NCI-H1694 treated with DMSO at 0.1 percent for 48 hours (cell line): ENCODE measurements at places on chromosomes 6 and 20.

DNA sequence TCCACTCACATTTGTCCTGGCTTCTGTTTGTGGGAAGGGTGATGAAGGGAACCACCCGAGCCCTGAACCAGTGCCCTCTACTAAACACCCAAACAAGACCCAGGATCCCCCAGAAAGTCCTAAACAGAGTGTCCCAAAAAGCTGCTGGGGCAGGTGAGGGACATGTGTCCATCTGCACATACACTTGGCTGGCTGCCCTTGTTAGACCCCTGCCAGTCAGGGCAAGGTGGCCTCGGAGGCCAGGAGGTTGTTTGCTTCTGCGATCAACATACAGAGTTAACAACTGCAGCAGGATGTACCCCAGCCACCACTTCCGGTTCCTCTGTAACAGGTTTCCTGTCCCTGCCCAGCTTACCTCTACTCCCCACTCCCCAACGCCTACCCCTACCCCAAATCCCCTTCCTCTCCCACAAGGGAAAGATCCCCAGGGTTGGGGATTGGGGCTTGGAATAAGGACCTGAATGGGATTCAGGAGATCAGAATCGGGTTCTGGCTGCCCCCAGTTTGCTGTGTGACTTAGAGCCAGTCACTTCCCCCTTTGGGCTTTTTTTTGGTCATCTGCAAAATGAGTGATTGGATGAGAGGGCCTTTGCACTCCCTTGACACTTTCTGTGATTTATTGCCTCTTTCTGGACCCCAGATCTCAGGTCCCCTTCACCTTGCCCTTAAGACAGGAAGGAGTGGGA lies 13.9 kb downstream of the DEF6 start:
- no peak for DNase-seq

DNA sequence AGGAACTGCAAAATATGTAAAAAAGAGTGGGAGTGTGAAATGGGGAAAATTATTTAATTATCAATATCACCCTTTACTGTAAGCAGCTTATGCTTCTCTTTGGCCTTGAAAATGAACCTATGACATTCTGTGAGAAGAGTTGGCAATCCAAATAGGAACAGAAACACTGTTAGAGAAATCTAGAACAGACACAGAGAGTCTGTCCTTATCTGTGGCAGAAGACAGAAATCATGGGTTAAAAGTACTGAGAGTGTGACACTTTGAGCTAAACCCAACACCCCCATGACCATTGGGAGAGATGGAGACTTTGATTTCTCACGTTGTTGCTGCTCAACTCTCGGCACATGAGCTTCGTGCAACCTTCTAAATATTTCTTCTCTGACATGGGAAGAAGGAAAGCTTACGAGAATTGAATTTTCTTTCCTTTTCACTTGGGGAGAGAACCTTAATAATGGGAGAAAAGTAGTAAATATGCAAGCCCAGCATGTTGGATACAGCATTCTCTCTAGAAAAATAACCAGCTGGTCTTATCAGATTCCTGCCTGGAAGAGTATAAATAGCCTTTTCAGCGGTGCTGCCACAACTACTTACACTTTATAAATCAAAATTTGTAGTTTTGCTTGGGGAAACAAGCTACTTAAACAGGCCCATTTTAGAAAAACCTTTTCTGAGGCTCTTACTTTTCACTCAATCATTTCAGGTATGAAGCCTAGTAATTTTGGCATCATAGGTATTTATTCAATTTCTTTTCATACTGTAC lies 49.4 kb upstream of the NOX3 start:
- DNase-seq = no peak

- DNase-seq = no peak
Measured at GRCh38 chr6:56693246-56693607, 50.5 kb upstream of the DST start.

DNA sequence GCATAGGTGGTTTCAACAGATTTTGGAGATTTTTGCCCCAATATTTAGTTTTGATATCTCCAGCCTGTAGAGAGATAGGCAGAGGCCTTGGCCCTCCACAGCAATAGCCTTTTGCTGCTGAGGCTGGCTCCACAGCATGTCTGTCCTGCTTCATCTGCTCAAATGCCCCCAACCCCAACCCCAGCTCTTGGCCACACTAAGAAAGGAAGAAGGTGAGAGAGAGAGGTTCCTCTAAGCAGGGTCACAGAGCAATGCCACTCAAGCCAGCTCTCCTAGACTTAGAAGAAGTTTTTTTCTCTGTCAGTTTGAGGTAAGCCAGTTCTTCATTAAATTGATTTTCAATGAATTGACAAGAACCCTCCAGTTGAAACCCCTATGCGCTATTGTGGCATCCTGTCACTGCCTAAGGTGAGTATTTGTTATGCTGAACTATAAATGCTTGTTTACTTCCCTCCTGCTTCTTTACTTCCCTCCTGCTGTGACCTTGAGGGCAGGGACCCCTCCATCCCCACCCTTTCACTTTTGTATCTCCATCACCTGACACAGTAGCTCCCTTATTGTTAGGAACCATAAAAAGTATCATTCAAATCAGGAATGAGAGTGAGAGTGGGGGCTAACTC lies 366.2 kb upstream of the CNR1 start:
- DNase-seq = no peak

GRCh38 chr20:49659056-49659455 lies 54.6 kb downstream of the B4GALT5 start:
- no peak for DNase-seq

DNA sequence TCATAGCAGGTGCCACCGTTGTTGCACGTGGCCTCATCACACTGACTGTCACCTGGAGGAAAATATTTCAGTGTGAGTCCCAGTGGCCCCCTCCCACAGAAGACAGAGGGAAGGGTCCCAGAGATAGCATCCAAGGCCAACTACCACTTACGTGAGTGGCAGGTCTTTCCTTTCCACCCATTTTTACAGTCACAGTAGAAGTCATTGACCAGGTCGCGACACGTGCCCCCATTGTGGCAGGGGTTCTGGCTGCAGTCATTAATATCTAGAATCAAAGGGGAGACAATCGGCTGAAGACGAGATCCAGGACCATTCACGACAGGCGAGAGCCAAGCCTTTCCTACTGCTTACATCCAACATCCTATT lies 28.6 kb downstream of the JAG1 start:
- DNase-seq = no peak

- no peak for DNase-seq
Measured at GRCh38 chr6:16295060-16295459, 56.7 kb downstream of the GMPR start.

DNA sequence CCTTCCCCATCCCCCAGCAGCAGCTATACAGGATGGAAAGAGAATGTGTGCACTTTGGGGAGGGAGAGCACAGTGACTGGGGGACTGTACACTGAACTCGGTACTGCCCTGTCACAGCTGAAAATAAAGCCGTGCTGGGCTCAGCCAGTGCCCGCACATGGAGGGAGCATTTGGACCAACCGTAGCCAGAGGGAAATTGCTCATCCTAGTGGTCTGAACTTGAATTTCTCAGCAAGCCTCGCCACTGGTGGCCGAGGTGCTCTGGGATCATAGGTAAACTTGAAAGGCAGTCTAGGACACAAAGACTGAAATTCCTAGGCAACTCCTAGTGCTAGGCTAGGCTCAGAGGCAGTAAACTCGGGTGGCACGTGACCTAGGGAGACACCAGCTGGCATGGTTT lies 61.0 kb downstream of the DZANK1 start:
- no peak for DNase-seq

DNA sequence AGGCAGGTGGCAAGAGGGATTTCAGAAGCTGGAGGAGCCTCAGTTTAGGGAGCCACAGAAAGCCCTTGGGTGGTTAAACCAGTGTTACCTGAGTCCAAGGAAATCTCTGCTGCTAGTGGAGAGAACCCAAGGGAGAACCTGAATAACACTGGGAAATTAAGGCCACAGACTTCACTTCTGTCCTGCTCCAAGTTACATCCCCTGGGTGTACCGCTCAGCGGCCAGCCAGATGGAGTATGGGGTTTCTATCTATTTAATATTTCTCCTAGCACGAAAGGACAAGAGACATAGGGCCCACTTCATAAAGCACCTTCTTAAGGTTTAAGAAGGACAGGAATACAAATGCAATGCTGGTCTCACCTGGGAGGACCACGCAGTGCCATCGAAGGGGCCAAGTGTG lies 5.8 kb upstream of the CNKSR3 start:
- no peak for DNase-seq

DNA sequence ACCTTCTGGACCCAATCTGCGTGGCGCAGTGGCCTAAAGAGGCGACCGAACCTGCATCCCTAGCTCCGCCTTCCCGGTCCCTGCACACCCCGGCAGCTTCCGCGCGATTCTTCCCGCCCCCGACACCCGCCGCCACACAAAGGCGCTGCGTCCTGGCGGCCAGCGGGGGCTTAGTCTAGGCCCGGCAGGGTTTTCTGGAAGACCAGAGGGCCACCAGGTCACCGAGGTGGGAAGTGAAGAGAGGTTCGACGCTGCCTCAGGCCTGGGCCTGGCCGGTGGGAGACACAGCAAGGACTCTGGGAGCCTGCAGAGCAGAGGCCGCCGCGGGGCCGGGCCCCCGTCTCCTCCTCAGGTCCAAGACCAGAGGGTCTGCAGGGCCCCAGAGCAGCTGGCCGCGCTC lies 154.9 kb downstream of the OR2B2 start:
- DNase-seq = no peak

GRCh38 chr6:2205396-2205795 lies 40.0 kb downstream of the GMDS start:
- no peak for DNase-seq

DNA sequence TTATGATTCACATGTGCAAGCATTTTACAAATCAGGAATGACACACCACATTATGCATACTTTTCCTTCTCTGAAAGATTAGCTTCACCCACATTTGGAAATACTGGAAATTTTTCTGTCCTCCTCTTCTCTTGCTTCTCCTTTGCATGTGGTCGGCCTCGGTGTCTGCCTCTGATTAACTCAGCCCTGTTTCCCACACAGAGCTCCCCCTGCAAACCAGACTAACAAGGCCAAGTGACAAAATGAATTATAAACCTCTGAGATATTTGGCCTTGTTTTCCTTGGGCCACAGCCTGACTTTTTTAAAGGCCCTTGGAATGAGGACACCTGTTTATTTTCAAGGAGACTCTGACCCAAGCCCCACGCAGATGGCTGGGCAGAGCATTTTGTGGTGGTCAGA lies 9.0 kb upstream of the CCN6 start:
- DNase-seq = no peak

GRCh38 chr6:53458105-53458866 lies 86.6 kb downstream of the GCLC start:
- no peak for DNase-seq

DNA sequence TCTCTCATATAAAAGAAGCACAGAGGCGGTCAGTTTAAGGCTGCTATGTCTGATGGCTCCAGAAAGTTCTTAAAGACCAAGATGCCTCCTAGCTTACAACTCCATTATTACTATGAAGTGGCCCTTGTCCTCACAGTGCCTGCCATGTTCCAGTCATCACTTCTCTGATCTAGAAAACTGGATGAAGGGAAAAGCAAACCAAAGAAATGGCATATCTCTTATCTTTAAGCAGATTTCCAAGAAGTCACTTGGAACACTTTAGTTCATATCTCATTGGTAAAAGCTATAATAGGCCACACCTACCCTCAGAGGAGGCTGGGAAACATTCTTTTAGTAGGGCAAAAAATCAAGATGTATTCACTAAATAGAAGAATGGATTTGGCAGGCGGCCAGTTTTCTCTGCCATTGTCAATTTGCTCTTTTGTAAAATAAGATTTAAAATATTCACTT lies 289.6 kb downstream of the TBC1D7 start:
- DNase-seq = no peak

- DNase-seq = no peak
Measured at GRCh38 chr20:36310215-36310981, 4.3 kb downstream of the DLGAP4 start.

- DNase-seq = no peak
Measured at GRCh38 chr20:59259946-59260345, 40.5 kb upstream of the EDN3 start.

GRCh38 chr6:133467982-133468380 lies 226.8 kb downstream of the EYA4 start:
- no peak for DNase-seq

DNA sequence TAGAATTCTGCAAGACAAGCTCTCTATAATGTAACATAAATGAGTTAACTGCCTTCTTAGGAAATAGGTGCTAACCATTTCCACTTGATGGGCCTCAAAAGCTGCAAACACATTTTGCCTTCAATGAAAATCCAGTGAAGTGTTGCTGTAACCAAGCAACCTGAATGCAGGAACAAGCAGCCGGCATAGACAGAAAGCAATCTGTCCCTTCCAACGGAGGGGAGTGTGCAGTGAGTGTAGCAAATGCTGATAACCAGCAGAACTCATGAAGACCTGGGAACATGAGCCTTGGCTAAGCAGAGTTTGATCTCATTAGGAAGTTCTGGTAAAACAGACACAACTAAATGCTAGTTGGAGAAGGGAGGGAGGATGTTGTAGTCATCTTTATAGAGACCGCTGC lies 697.8 kb downstream of the KIF16B start:
- DNase-seq = peak; percentile 62

- DNase-seq = no peak
Measured at GRCh38 chr6:158783851-158784250, 35.3 kb downstream of the EZR start.

GRCh38 chr6:27145731-27146455 lies 101.6 kb upstream of the PRSS16 start:
- peak; percentile 32 for DNase-seq

GRCh38 chr6:117317261-117317660 lies 51.9 kb downstream of the VGLL2 start:
- DNase-seq = no peak

GRCh38 chr6:160203076-160203475 lies 55.5 kb downstream of the SLC22A2 start:
- DNase-seq = no peak

- no peak for DNase-seq
Measured at GRCh38 chr6:117791012-117791411, 115.7 kb downstream of the NUS1 start.

DNA sequence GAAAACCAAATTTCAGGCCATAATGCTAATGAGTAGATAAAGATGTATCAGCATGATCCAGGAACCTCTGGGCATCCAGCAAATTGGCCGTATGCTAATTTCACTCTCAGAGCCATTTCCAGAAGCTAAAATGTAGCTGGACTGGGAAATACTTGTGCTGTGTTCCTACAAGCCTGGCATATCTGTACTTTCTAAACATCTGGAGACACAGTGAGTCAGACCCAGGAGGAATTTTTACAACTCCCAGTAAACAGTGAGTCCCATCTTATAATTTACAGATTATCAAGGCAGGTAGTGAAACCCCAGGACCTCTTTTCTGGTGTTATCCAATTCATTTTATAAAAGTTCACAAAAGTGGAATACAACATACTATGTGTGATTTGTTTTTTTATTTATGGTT lies 683.0 kb upstream of the ADGRB3 start:
- DNase-seq = no peak

DNA sequence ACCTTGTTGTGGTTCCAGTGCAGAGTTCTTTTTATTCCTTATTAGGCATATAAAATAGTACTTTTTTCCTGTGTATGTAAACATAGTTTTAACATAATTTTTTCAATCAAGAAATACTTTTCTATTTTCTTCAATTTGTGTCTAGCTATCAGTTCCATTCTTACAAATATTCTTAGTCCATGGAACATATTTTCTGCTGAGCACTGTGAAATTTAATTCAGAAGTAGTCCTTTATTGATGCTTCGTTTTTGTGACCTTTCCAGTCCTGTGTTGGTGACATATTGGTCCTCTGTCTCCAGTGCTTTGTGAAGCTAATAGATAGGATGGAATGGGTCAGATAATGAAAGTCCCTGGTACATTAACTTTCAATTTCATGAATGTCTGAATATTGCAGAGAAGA lies 325.1 kb downstream of the SAMD5 start:
- no peak for DNase-seq
